H9 (cell line): ENCODE measurements at places on chromosomes 12 and 14. TPM values are rescaled to one million over a fixed set of nuclear protein-coding genes. Genes with fewer than 3 reads are reported as not detected.

DNA sequence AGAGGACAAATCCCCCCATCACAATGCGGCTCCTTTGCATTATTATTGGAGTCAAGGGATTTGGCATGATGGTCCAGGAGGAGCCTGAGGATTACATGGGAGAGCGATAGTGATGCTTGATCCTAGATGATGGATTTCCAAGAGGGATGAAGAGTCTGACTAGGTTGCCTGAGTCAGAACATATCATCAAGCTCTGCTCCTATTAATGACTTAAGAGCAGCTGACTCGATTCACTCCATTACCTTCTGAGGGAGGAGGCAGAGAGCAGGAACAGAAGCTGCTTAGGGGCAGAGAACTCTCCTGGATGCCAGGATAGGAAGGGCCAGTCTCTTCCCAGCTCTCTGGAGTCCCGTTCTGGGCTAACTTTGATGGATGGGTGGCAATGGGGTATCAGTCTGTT, 54.0 kb upstream of the CISTR start:
- no peak for DNase-seq

GRCh38 chr12:47762850-47763465, 4.3 kb upstream of the RAPGEF3 start:
- DNase-seq, result no peak

GRCh38 chr14:99664058-99664936, 19.4 kb downstream of the HHIPL1 start:
- DNase-seq, result peak; percentile 85

Gene MOK
- 2.8 and 3.0 TPM in 2 replicates for total RNA-seq

Gene EGLN3
- total RNA-seq, result 19.8 and 24.7 TPM in 2 replicates
